Activated T-helper 1 cell treated with anti-CD3 and anti-CD28 coated beads, Interleukin-2, amount 50 U/mL, for 16 hours (primary cell): ENCODE measurements at places on chromosomes 3 and 15.

- DNase-seq = no peak
Measured at GRCh38 chr3:32421185-32421584, 29.5 kb downstream of the CMTM7 start.

GRCh38 chr15:68047826-68048225, 6.3 kb upstream of the PIAS1 start:
- no peak for DNase-seq

DNA sequence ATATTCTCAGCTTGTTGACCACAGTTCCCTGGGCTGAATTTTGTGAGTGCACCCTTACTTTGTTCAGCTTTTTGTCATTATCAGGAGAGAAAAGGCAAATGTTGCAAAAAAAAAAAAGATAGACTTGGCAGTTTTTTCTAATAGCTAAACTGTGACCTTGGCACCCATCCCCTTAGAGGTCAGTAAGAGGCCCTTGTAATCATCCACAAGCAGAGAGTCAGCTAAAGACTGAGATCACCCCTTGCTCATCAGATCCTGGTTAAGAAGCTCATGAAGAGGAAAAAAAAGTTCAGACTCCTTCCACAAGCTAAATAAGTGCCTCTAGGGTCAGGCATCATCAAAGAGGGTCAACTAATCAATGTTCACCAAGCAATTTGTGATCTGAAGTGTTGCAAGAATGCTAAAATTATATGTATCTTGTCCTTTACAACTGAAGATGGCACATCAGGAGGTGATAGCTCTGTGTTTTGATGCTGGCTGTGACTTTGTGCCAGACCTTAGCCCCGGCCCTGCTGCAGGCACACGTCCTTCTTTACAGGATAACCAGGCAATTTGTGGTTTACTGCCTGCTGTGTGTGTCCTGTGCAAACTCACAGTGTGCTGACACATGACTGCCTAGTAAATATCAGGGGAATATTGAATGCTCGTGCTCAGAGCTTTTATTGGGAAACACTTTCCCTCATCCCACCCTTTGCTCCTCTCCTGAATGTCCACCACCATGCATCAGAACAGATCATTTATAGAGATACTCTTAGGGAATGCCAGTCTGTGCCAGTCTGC, 262.9 kb downstream of the IL5RA start:
- DNase-seq = no peak

DNA sequence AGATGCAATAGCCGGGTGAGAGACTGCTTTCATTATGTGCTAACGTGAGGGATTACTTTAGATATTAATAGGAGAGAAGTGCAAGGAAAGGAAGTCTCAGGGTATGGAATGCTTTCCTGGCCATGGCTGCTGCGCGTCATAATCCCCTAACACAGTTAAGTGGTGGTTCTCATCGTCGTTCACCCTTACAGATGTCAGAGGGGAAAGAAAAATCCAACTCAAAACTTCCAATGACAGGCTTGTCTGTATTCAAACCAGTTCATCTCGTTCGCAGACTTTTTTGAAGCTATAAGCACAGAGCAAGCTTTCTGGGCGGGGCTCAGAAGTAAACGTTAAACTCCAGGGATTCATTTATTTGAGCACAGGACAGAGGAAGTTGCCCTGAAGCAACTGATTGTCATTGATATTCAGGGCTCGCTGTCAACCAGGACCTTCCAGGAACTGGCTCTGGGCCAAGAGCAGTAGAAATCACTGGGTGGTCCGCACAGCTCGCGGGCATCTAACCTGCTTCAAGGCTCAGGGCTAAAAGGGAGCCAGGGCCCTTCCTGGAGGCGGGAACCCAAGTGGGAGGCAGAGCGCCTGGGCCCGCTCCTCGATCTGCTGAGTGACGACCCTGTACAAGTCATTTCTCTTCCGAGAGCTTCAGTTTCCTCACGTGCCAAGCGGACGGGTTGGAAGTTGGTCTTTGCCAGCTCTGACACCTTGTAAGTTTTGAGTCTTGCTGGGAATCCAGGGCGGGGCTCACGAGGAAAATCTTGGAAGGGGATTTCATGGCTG, 1.1 kb upstream of the LPP start:
- no peak for DNase-seq

DNA sequence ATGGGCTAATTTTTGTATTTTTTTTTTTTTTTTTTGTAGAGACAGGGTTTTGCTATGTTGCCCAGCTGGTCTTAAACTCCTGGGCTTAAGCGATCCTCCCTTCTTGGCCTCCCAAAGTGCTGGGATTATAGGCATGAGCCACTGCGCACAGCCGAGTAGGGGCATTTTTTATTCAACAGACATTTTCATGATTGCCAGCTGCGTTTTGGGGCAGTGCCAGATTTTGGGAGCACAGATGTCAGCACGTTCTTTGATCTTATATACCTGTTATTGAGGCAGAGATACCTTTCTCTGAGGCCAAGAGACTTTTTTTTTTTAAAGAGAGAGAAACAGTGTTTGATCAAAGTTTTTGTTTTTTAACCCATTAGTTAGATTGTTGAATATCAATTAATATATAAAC, 16.8 kb downstream of the NEO1 start:
- DNase-seq = no peak

- no peak for DNase-seq
Measured at GRCh38 chr3:140972833-140973232, 31.2 kb downstream of the SLC25A36 start.

GRCh38 chr3:13081603-13082360, 8.6 kb upstream of the IQSEC1 start:
- no peak for DNase-seq

GRCh38 chr3:125032100-125032643, 23.6 kb downstream of the HEG1 start:
- DNase-seq = no peak

DNA sequence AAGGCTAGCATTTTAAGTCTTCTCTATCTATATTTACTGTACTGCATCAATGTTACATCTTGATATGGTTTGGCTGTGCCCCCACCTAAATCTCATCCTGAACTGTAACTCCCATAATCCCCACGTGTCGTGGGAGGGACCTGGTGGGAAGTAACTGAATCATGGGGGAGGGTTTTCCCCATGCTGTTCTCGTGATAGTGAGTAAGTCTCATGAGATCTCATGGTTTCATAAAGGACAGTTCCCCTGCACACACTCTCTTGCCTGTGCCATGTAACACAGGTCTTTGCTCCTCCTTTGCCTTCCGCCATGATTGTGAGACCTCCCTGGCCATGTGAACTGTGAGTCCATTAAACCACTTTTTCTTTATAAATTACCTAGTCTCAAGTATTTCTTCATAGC, 161.5 kb downstream of the TBC1D5 start:
- DNase-seq = no peak

DNA sequence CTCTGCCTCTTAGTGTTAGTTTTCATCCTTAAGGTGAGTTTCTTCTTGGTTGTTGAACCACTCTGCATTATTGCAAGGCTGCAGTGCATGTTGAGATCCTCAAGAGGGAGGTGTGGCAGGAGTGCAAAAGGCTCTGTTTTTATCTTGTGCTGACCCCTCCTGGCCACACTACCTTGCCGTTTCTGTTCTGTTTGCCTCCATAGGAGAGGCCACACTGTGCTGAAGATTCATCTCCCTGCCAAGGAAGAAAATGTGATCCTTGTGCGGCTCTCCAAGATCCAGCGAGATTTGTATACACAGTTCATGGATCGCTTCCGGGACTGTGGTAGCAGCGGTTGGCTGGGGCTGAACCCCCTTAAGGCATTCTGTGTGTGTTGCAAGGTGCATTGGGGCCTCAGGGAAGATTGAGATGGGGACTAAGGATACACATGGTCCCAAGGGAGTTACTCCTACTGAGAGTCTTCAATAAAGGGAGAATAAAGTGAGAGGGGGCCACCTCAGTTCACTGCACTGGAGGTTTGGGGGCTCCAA, 33.0 kb upstream of the TEX264 start:
- DNase-seq = no peak

- no peak for DNase-seq
Measured at GRCh38 chr3:26260139-26260538, 362.4 kb upstream of the LRRC3B start.

- DNase-seq = no peak
Measured at GRCh38 chr3:150090006-150090405, 119.3 kb upstream of the PFN2 start.

DNA sequence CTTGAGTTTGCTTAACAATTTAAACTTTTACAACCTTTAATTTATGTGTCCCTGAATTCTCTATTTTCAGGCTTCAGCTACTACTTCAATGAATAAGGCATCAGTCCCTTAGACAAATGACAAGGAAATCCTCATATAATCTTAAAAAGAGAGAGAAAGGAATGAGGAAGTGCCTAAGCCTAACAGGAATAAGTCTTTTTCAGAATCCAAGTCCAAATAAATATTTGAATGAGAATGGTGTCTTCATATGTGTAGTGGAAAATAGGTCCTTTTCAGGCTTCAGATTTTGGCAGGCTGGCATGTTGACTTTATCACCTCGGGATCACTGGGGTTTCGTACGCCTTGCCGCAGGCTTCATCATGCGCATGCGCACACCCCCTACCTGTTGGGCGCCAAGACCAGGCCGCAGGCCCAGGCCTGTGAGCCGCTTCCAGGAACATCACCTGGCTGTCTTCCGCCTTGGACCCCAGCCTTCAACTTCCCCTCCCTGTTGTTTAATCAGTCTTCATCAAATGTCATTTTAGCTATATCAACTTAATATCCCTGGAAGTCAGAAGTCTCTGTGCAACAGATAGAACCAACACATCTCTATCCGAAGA, 334.5 kb downstream of the SOX2 start:
- DNase-seq = no peak

DNA sequence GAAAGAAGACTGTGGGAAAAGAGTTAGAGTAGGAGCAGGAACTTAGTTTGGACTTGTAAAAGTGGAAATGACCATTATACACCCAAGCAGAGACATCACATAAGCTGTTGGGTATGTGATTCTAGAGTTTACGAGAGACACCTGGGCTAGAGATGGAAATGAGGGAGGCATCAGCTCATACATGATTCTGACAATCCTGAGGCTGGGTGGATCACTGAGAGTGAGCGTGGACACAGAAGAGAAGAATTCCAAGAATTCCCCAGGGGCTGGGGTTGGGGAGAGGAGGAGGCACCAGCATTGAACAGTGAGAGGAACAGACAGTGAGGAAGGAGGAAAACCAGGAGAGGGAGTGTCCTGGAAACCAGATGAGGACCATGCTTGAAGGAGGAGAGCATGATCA, 113.5 kb downstream of the KCNAB1 start:
- DNase-seq = no peak

- no peak for DNase-seq
Measured at GRCh38 chr3:41394896-41395295, 195.6 kb downstream of the CTNNB1 start.

DNA sequence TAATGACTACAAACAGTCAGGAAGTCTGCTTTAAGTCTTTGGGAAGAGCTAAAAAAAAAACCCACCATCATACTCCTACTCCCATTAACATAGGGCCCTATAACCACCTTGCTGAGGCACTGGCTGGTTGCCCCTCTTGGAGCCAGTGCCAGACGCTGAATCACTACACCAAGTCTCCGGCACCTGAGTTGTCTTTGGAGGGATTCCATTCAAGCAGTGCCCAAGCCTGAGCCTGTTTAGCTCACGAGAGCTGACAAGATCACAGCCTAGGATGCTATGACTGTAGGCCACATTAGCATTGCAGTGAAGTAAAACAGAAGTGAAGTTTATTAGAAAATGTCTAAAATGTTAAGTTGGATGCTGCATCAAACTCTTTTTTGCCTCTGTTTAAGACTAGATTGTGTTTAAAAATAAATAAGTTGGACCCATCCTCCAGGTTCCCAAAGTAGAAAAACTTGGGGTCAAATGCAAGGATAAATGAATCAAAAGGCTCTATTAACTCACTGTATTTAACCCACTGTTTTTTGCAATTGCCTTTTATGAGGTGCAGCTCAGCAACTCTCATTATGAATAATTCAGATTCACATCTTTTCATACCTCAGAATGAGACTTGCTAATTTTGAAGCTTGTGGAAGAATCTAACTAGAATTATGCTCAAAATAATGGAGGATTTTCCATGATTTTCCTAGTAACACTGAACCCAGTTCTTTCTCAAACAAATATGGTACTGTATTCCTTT, 461.9 kb downstream of the FOXP1 start:
- DNase-seq = no peak

DNA sequence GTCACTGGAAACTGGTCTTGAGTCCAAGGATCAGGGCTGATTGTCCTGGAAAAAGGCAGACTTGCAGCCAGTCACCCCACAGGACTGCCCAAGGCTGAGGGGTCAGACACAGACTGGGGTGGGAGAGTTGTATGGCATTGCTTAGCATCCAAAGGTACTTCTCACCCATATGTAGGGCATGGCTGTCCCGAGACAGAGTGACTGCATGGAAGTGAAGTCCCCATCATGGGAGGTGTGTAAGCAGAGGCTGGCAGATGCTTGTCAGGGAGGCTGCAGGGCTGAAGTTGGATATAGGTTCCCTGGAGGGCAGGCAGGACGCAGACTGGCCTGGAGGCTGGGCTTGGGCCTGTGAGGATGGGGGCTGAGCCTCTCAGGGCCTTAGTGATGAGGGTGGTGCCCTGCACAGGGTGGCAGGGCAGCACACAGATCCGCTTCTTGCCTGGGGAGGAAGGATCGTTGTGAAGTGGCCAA, 31.1 kb downstream of the PSTPIP1 start:
- no peak for DNase-seq

DNA sequence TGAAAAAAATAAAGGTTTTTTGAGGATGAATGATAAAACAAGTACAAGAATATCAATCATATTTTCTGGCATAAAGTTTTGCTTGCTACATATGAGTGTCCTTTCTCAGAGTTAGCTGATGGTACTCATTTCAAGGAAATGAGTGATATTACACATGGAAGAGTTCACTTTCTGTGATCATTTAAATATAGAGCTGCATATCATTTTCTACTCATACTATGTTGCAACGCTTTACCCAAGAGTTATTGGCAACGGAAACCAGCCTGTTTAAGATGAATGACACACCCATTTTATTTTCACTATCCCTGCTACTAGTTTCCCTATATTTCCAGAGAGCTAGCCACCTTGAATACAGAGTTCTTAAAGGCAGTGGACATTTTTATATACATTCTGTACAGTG, 35.4 kb upstream of the RBMS3 start:
- no peak for DNase-seq

- DNase-seq = no peak
Measured at GRCh38 chr15:90190606-90191343, 10.4 kb upstream of the SEMA4B start.

DNA sequence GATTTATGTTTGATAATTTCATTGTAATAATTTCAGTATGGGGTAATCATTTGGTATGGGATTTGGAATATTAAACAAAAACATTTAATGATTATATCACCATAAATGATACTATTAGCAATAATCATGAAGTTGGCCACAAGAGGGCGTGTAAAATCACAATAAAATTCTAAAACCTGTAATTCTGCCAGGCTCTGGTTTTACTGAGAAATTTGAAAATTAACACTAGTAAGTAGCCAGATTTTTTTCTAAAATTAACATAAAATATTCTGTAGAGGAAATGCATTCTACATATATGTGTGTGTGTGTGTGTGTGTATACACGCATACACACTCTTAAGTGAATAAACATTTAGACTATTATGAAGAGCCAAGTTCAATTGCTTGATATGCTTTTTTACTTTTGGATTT, 40.5 kb downstream of the FEZF2 start:
- no peak for DNase-seq

DNA sequence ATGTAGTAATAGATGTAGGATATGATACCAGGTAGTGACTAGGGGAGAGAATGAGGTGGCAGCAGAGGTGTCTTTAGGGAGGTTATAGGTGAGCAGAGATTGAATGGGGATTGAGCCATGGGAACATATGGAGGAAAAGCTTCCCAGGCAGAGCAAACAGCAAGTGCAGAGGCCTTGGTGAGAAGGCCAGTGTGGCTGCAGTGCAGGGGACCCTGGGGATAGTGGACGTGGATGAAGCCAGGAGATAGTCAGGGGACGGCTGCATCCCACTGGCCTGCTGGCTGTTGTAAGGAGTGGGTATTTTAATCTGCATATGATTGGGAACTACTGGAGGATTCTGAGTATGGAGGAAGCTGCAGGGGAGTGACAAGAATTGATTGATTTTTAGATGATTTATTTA, 62.7 kb upstream of the TRAK1 start:
- DNase-seq = no peak
